CD14-positive monocyte (primary cell): ENCODE measurements at places on chromosomes 4 and X.
A peak's percentile ranks its signal among the peaks of the same experiment; 100 is the strongest.

DNA sequence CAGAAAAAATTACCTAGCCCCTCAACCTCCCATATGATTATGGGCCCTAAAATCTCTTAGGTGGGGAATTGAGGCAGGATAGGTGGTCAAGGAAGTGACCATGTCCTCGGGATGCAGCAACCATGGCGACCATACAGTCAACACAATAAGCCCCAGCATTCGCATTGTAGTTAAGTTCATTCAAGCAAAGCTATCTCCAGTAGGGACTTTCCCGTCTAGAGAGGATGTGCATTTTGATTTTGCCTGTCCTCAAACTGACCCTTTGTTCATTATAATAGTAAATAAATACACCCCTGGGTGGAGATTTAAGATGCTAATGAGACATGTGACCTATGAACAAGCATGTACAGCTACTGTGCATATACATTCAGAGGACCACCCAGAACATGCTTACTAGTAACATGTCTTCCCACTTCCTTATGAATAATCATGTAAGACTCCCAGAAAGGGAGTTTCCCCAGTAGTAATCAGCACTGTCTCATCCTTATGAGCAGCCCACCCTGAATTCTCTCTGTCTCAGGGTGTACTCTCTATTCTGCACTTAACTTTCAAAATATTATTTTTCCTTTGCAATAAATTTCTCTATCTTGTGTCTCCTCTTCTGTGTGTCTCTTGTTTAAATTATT lies 74.3 kb downstream of the NUDT11 start:
- no peak for DNase-seq

DNA sequence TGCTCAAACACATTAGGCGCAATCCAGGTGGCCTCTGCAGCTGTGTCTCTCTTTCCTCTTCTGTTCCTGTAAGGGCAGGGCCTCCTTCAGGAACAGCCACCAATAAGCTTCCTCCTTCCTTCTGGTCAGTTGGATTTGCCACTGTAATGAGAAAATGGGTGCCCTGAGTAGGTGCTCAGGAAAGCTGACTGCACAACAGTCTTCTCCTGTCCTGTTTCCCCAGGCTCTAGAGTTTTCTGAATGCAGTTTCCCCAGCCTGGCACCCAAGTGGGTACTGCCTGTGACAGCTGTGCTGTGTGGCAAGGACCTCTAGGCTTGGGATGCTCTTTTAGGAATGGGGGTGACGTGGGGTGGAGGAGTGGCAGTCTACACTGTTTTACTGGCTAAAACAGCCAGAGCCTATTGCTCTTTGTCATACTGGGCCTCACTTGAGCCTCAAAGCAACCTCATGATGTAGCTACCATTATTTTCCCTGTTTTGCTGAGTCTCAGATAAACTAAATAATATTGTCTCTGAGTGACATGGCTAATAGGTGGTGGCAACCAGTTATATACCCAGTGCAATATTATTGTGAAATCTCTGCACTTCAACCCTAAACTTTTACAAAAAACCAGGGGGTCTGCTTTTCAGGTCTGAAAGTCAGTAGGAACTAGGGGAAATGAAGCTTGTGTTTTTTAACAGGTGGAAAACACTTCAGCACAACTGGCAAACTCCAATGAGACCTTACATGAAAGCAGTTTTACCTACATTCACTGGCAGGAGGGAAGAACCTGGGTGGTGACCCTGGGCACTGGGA lies 1.2 kb downstream of the CXCL2 start:
- no peak for DNase-seq

- DNase-seq: no peak
These were observed 319.5 kb downstream of the ACTRT1 start for GRCh38 chrX:127732709-127733108.

DNA sequence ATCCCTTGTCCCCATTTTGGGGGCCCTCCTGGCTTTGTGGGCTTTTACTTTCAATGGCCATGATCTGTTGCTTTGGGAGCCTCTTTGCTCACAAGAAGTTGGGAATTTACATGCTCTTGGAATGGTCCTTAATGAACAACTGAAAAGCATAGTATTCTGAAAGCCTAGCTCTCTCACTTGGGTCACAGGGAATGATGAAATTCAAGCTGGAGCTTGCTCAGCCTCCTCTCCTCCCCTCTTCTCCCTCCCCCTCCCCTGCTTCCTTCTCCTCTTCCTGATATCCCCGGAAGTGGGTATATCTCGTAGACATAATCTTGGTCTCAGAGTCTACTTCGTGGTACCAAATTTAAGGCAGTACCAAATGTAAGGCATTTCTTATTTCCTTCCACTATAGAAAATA lies 400.6 kb upstream of the NR3C2 start:
- DNase-seq: no peak

DNA sequence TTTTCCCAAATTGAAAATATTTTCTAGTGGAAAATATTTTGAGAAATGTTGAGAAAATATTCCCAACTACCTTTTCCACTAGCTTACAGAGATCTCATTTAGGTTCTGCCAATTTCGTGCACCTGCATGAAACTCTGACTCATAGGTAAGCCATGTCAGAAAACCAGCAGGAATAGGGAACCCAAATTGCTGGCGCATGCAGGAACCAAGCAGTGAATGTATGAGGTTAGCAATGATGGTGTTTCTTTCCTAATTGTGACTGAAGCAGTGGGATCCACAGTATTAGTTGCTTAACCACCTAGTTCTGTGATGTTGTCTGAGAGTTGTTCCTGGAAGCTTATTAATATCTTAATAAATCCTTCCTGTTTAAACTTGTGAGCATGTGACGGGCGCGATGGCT lies 381.0 kb upstream of the TRAM1L1 start:
- DNase-seq: no peak

GRCh38 chr4:114658776-114659175 lies 60.2 kb downstream of the UGT8 start:
- DNase-seq: no peak

GRCh38 chr4:174248407-174248806 lies 35.1 kb downstream of the FBXO8 start:
- DNase-seq: no peak

DNA sequence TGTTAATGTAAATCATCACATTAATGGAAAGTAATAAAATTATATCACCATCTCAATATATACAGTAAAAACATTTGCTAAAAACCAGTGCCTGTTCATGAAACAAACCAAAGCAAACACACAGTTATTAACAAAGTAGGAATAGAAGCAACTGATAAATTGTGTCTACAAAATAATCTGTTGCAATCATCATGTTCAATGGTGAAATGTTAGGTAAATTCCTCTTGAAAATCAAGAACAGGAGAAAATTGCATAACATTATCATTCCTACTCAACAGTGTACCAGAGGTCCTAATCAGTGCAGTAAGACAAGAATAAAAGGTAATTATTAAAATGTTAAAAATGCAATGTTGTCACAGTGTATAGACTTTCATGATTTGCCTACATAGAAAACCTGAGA lies 252.3 kb downstream of the TEX13A start:
- DNase-seq: no peak

- DNase-seq: no peak
These were observed 513.7 kb downstream of the RPA4 start for GRCh38 chrX:97397371-97397770.

GRCh38 chr4:170682558-170683294 lies 593.0 kb upstream of the AADAT start:
- no peak for DNase-seq

GRCh38 chr4:56941403-56941802 lies 33.7 kb downstream of the REST start:
- DNase-seq: no peak

GRCh38 chr4:3389233-3390215 lies 52.2 kb upstream of the HGFAC start:
- peak; percentile 66 for DNase-seq

GRCh38 chr4:74322301-74322700 lies 14.0 kb downstream of the EPGN start:
- no peak for DNase-seq

DNA sequence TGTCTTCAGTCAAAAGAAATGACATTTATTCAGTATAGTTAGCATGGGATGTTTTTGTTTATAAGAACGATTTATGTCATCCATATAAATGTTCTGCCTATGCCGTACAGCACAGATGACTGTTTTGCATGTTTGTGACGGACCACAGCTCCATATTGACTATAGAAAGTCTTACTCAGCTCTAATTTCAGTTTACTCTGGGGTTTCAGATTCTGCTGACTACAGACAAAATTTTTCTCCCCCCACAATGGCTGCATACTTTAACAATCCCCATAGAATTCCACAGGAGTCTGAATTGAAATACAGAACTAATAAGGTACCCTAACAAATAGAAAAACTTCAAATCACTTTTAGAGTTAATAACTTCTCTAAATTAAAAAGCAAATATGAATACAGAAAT lies 191.0 kb downstream of the SCFD2 start:
- DNase-seq: no peak

DNA sequence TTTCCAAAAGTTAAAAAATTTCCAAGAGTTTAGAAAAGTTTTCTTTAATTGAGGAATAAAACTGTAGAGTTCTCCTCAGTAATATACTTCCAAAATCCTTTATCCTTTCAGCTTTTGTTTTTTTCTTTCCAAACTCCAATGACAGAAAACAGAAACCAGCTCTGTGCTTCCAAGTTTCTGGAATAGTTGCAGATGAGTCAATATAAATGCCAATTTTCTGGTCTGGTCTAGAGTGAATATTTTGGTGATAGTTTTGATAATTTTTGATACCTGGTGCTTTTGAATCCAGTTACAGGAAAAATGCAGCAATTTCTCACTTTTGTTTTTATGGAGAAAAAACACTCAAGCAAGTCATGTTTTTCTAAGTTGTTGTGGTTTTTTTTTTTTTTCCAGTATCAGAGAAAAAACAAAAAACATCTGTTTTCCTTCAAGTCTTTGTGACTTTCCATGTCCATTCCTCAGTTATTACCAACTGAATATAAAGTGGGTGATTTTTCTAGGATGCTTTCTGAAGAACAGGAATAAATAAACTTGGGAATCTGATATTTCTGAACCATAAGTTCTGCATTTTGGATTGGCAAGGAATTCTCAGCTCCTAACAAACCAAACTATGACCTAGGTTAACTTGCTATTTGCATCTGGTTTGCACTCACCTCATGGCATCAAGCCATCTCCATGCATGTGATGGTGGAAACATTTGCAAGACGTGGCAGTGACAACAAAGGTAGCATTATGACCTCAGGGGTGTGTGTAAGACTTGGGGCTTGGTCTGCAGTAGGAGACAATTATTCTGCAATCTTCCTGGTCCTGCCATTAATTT lies 139.1 kb downstream of the VEGFC start:
- DNase-seq: no peak

DNA sequence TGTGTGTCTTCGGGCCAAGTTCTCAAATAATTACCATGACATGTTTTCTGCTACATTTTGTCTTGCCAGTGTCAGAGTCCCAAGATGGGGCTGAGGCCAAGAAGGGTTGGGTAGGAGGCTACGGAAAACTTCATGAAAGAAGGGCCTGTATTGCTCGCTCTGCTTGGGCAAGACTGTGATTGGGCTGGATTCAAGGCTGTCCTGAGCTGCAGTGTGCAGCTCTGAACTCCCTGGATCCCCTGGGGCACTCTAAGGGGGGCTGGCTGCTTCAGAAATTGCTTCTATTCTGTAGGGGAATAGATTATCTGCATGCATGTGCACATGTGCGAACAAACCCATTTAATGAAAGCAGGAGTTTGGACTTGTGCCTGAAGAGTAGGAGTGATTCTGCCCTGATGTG lies 13.6 kb downstream of the TSPAN6 start:
- DNase-seq: no peak

GRCh38 chr4:15963576-15963975 lies 601 bp upstream of the FGFBP2 start:
- DNase-seq: peak; percentile 23

DNA sequence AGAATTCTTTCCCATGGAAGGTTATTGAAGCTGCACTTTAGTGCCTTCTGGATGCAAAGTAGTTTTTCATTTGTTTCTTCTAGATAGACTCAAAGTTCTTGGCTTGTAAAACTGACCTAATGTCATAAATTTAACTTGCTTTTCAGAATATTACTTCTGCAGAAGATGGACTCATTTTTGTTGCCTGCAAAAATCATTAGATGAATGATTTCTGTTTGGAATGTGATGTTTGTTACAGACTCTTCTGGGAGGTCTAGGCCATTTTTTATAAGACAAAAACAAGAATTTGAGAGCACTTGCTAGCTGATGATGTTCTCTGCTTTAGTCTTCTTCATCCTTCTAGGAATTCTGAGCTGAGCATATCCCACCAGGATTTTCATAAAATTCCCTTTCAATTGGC lies 308.6 kb upstream of the GIMD1 start:
- no peak for DNase-seq

DNA sequence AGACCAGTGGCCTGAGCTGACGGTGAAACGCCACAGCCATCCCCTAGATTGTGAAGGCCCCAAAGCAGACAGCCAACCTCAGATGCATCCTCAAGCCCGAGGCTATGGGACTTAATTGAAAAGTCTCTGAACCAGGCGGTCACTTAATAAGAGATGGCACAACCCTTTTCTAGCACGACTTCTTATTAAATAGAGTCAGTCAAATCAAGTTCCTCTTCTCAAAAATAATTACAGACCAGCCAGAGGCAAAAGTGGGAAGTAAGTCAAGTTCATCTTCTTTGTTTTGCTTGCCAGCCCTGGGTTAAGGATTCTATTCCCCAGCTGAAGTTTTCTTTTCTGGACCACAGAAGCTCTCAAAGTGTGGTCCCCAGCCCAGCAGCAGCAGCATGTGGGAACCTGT lies 9.7 kb upstream of the SH3KBP1 start:
- DNase-seq: peak; percentile 43

DNA sequence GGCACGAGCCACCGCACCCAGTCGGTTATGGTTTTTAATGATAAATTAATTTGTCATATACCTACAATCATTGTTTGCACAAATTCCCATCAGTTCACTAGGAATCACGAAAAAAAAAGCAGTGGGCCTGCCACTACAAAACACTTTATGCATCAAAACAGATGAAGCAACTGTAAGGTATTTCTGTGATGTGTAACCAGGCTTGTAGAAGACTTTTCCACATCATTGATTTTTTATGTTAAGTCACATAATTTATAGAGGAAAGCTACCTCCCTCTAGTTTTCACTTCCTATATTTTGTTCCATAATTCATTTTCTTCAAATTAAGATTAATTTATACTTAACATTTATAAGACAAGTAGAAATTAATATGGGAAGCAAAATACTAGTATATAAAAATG lies 6.7 kb upstream of the FAM200B start:
- no peak for DNase-seq

GRCh38 chr4:39326468-39326977 lies 39.6 kb downstream of the RFC1 start:
- DNase-seq: no peak

DNA sequence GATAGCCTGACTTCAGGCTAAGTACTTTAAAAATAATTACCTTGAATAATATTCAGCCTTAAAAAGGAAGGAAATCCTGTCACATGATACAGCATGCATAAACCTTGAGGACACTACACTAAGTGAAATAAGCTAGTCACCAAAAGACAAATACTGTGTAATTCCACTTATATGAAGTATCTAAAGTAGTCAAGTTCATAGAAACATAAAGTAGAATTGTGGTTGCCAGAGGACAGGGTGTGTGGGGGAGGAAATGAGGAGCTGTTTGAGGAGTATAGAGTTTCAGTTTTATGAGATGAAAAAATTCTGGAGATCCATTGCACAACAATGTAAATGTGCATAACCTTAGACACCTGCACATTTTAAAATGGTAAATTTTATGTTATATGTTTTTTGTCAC lies 5.6 kb upstream of the STPG2 start:
- no peak for DNase-seq

GRCh38 chrX:57241967-57242366 lies 44.5 kb upstream of the FAAH2 start:
- DNase-seq: no peak
